ENCODE measurements at places on chromosomes 16 and 17. TPM values are rescaled to one million over a fixed set of nuclear protein-coding genes. Genes with fewer than 3 reads are reported as not detected.
A peak's percentile ranks its signal among the peaks of the same experiment; 100 is the strongest.

- DNase-seq = peak; percentile 96
Measured at GRCh38 chr16:27475561-27475960, 73.6 kb downstream of the IL21R start.

- DNase-seq = peak; percentile 10
Measured at GRCh38 chr16:47787696-47788095, 326.6 kb downstream of the PHKB start.

DNA sequence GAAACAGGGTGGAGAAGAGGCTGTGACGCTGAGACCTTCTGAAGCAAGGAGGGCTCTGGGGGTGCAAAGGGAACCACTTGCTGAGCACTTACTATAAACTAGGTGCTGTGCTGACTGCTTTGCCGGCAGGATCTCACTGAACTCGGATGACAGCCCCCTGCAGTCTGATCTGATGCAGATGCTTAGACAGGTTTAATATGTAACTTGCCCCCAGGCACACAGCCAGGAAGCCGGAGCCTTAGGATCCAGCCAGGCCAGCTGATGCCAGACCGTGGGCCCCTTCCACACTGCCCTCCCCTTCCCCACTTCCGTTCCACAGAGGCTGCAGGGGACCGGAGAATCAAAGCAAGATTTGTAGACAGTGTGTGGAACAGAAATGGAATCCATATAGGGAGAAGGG is 23.1 kb downstream of the SPACA3 start:
- DNase-seq = no peak

DNA sequence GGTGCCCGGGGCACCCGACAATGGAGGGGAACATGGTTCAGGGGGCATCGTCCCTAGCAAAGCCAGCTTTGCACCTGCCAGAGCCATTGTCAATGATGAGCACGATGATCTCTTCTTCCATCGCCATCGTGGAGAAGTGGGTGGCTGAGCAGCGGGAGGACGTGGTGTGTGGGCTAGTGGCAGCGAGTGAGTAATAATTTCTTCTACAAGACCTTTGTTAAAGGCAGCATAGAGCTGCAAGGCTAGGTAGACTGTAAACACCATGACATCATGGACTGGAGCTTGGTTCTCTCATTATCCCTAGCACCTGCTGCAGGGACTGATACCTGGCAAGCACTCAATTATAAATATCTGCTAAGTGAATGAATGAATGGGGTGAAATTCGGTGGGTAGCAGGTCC is 6.7 kb upstream of the HEATR3 start:
- DNase-seq = no peak

DNA sequence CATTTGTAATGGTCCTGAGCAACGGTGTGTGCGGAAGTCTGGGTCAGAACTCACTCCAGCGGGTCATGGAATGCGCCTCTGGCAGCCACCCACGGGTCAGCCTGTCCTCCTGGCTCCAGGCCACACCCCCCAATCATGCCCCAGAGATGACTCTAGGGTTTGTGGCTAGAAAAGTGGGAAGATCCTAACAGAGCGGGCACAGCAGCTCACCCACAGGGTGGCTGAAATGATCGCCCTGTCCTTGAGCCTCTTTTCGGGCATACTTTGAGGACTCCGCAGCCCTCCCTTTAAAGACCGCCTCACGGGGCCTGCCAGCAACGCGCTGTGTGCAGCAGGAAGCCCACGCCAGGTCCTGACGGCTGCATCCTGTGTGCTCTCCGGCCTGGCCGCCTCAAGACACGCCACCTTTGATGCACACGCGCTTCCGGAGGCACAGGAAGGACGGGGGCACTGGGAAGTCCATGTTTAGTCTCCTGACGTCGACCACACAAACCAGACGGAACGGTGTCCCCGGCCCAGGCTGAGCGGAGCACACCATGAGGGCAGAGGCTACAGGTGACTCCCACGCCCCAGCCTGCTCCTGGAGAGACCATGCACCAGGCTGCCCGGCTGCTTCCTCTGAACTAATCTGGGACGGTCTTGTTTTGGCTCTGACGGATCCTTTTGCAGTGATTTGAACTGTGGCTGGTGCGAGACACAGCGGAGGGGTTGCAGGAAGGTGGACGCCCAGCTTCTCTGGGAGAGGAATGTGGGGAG is 92.9 kb downstream of the TBC1D16 start:
- DNase-seq = peak; percentile 65

DNA sequence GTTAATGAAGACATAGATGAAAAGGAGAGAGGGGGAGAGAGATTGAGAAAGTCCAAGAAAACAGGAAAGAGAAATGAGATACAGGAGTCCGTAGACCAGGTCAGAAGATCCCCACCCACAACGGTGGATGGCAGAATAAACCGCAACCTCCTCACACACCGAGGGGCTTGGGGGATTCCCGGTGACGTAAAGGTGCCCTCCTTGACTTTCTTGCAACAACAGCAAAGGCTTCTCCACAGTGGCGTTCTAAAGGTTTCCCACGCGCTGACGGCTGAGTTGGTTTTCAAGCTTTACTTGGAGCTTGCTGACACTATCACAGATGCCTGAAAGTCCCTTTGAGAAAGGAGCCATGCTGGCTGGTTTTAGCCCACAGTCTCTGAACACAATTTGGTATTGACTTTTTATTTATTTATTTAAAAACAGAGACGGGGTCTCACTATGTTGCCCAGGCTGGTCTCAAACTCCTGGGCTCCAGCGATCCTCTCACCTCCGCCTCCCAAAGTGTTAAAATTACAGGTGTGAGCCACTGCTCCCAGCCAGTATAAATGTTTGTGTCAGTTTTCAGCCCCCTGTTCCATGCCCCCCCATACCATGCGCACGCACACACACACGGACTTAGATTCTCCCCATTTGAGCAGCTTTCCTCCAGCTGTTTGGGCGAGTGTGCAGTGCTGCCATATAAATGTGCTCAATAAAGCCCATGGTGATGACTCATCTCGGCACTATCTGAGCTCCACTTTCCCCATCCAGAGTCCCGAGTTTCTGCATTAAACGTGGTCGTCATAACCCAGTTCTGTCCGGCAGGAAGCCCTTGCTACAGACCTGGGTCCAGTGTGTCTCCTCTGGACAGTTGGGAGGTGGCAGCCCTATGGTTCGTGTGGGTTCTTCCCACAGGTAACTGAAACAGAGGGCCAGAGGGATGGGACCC is 33.0 kb upstream of the SEC14L1 start:
- peak; percentile 79 for DNase-seq

GRCh38 chr17:3905017-3905520 is 11.2 kb downstream of the P2RX1 start:
- no peak for DNase-seq

DNA sequence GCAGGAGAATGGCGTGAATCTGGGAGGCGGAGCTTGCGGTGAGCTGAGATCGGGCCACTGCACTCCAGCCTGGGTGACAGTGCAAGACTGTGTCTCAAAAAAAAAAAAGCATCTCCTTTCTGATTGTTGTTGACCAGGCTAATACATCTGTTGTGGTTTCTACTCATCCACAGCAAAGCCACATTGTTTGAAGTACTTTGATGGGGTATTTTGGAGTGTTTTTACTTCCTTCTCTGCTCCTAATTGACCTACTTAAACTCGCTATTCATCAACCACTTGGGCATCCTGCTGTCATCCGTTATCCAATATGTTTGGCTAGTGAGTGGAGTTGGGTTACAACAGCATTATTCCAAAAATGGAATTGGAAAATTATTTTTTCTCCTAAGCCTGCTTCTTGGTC is 3.5 kb upstream of the CDC27 start:
- peak; percentile 41 for DNase-seq

GRCh38 chr17:31535581-31535981 is 144.1 kb downstream of the RAB11FIP4 start:
- no peak for DNase-seq

GRCh38 chr16:1455190-1456171 is 11.1 kb upstream of the CCDC154 start:
- no peak for DNase-seq

GRCh38 chr16:4660454-4661007 is 32.8 kb upstream of the NUDT16L1 start:
- peak; percentile 86 for DNase-seq

GRCh38 chr16:59699786-59700185 is 965.7 kb upstream of the GOT2 start:
- no peak for DNase-seq

DNA sequence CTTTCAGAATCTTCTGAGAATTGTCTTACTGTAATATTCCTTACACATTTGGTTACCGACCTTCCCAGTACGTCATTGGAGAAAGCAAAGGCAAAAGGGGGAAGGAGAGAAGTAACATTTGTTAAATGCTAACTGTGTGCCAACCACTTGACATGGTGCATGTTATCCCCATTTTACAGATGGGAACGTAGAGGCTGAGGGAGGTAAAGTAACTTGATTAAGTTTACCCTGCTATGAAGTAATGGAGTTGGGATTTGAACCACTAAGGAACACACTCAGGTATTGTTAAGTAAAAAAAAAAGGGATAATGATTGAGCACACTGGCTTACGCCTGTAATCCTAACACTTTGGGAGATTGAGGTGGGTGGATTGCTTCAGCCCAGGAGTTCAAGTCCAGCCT is 156.4 kb downstream of the PRKCA start:
- DNase-seq = no peak

- no peak for DNase-seq
Measured at GRCh38 chr16:50856991-50857390, 115.1 kb downstream of the CYLD start.

GRCh38 chr17:64281962-64282752 is 19.1 kb upstream of the TEX2 start:
- peak; percentile 61 for DNase-seq

- DNase-seq = no peak
Measured at GRCh38 chr17:27793168-27793905, 7.0 kb downstream of the NOS2 start.

DNA sequence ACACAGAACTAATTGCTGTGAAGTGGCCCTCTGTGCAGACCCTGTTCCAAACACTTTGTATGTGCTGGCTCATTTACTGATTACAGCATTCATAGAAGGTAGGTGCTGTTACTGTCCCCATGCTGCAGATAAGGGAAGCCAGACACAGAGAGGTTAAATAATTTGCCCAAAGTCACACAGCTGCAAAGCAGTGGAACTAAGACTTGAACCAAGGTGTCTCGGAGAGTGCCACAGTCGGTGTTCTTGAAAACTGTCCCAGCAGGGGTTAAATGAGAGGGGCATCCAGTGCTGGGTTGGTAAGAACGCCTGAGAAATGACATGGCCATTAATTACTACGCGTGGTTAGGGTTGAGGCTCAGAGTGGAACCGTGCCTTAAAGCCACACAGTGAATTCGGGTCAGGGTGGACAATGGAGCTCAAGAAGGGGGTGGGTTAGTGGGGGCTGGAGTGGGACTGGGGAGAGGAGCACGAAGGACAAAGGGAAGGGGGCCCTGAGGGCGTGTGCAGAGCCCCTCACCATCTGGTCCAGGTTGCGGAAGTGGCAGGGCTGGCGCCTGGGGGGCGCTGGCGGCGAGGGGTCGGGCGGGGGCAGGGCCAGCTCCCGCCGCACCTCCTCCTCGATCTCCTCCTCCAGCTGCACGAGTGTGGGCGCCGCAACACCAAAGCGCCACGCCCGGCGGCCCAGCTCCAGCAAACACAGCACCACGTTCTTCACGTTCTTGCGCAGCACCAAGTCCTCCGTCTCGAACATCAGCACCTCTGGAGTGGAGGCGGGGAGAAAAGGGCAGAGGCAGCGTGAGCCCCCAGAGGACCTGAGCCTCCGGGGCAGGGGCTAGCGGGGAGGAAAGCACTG is 3.3 kb downstream of the GAS2L2 start:
- no peak for DNase-seq

DNA sequence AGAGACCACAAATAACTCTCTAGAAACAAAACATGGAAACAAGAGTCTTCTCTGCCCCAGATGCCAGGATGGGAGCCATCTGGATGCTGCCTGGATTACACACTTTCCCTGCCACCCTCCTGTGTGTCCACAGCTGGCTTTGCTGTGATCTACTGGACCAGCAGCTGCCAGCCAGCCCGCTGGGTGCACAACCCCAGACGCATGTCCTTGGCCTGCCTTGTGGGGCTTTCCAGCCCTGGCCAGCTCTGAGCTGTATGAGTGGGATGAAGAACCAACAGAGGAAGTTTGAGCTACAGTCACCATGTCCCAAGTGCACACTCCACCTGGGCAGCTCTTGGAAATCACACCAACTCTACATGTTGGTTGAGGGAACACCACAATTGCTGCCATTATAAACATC is 57.0 kb upstream of the TNRC6C start:
- no peak for DNase-seq

DNA sequence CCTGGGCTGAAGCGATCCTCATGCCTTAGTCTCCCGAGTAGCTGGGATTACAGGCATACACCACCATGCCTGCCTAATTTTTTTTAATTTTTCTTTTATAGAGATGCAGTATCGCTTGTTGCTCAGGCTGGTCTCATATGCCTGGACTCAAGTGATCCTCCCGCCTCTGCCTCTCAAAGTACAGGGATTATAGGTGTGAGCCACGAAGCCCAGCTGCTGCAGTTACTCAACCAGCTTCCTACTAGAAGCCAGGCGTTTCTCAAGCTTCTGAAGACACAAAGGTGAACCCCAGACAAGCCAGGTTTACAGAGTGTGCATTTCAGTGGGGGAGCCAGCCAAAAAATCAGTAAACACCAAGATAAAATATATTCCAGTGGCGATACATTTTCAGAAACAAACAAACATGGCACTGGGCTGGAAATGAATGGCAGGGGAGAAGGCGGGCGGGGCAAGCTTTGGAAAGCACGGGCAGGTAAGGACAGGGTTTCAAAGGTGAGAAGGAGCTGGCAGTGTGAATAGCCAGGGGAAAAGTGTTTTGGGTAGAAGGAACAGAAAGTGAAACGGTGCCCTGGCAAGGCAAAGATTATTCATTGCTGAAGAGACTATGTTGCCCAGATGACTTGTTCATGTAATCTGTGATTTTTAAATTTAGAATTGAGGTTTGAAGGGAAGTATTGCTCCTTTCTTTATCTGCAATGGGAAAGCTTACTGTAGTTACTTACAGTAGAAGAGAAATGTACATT is 471.1 kb downstream of the WWOX start:
- no peak for DNase-seq

- no peak for DNase-seq
Measured at GRCh38 chr17:56891751-56892150, 22.1 kb downstream of the TRIM25 start.

DNA sequence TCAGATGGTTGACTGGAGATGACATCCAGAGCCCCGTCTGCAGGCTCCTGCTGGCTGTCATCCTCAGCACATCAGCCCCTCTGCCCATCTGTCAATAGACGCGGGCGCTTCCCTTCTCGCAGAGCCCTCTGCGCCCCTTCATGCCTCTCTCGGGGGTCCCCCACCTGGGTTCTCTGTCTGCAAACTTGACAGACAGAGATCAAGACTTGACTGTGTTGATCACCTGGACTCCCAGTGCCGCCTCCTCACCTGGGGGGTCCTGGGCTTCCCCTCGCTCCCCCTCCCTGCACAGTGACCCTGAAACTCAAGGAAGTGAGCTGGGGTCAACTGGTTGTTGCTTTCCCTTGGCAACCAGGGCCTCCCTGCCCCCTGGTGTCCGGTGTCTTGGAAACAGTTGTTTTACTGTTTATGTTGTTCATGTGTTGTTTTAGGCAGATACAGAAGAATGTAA is 31.9 kb downstream of the RNF213 start:
- DNase-seq = no peak

Gene FBXW10B
- total RNA-seq = 4.8 TPM

Gene PPM1D
- total RNA-seq = 19.6 TPM

Gene CCL7
- not detected for total RNA-seq

Gene TNFRSF13B
- total RNA-seq = not detected

Gene TBX2
- total RNA-seq = 2.6 TPM

Gene GGT6
- not detected for total RNA-seq

Gene STAC2
- total RNA-seq = not detected
